ENCODE measurements at places on chromosomes 7 and 10.
A peak's percentile ranks its signal among the peaks of the same experiment; 100 is the strongest.

DNA sequence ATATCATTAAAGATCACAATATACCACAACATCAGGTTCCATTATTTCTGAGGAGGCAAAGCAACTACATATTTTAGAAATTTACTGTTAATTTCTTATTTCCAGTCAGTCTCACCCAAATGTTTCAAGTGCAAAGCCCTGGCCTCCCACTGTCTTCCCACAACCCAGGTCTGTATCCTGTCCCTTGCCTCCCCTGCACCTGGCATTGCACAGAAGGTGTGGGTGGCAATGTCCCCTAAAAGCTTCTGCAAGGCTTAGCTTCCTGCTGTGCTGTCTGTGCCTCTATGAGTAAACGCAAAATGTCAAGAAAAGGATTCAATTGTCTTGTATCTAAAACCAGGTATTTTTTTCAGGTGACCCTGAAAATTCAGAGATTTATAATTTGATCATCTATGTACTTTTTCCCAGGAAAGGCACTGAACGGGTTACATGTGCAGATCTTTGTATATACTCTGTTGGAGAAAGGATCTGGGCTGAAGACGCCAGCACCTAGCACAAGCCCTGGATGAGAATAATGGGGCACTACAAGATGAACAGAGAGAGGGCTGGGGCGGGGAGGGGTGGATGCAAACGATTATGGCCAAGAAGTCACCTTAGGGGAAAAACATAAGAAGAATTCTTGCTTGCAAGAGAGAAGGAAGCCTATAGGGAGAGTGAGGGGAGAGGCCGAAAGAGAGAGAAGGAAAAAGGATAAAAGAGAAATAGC, 3.1 kb upstream of the ANTXRL start:
- no peak for DNase-seq

GRCh38 chr7:19016140-19016539, 101.3 kb downstream of the TWIST1 start:
- no peak for DNase-seq

DNA sequence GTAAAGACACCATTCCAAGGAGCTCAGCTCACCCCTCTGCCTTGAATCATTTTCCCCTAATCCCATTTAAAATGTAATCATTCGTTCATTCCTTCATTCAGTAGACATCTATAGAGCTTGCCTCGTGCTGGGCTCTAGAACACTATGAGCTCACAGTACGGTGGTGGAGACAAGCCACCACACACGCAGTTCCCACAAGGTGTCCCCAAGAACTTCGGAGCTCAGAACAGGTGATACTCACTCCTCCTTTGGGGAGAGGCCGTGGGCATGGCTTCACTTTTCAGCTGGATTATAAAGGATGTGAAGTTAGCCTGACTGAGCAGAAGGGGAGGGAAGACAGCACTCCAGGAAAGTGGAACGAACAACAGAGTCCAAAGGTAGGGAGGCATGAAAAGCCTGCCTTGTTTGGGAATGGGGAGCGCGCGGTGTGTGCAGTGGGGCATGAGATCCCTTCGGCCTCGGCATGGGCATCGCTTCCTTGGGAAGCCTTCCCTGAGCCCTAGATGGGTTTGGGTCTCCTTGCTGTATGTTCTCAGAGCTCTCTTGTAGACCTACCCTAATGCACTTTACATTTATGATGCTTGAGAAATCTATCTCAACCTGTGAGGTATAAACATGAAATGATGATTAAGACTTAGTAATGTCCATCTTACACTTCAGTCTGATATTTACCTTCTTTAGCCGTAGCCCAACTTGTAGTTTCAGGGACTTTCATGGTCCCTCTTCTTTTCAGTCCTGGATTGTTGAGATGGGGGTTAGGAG, 809 bp upstream of the OGA start:
- no peak for DNase-seq

DNA sequence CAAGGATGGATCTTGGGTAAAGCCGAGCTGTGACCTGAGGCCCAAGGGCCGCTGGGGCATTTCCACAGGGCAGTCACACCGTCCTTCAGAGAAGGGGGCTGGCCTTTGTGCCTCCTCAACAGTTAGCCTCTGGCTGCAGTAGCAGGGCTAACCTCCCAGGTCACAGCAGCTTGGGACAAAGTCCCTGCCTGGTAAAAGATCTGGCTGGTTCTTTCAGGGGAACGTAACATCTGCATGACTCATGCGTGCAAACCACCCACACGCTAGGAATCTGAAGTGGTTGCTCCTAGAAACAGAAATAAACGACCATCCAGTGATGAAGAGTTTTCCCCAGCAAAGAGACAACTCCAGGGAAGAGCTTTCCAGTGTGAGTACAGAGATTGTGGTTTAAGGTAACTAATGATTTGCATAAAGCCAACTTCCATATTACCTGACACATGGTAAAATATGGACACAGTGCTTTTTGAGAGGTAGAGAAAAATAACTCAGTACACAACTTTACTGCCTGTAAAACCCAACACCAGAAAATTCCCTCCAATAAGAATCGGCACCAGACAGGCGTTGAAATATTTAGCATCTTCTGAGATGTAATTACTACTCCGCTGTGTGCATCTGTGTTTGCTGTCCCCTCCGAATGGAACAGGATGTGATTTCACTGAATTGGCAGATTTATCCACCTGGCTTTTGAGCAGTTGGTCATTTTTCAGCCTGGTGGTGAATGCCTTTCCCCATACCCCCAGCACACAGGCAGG, 84.9 kb upstream of the ADRB1 start:
- DNase-seq, result peak; percentile 39

DNA sequence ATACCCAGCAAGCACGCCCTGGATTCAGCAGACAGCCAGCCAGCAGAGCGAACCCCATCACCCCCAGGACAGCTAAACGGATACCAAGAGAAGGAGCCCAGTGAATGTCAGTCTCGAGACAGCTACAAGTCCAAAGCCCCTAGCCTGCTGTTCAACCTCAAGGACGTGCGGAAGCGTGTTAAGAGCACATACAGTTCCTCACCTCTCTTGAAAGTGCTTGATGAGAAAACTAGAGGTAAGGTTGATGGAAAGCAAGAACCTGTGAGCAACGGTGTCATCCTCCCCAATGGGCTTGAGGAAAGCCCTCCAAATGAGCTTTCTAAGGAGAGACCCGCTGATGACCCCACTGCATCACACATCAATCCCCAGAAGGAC, 24.9 kb downstream of the C10orf71 start:
- DNase-seq, result no peak

DNA sequence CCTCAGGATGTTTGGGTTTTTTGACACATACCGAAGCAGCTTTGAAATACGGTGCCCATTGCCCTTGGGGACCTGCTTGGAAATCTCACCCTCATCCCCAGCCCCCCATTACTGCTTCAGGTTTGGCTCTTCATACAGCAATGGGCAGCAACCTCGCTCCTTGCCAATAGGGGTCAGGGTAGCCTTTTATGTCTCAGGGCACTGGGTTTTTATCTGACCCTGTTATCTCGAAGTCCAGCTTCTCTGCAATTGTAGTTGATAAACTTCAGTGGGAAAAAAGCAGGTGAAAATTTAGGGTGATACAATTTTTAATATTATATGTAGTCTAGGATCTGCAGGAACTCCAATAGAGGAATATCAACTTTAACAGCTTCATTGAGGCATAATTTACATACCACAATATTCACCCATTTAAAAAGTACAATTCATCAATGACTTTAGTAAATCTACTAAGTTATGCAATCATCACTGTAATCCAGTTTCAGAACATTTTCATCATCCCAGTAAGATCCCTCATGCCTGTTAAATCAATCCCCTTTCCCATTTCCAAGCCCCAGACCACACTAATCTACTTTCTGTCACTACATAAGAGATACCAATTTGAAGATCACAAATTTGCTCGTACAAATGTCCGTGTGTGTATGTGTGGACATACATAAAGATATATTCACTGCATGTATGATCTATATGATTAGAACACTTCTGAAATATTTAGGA, 386.2 kb downstream of the KCNMA1 start:
- DNase-seq, result peak; percentile 4

DNA sequence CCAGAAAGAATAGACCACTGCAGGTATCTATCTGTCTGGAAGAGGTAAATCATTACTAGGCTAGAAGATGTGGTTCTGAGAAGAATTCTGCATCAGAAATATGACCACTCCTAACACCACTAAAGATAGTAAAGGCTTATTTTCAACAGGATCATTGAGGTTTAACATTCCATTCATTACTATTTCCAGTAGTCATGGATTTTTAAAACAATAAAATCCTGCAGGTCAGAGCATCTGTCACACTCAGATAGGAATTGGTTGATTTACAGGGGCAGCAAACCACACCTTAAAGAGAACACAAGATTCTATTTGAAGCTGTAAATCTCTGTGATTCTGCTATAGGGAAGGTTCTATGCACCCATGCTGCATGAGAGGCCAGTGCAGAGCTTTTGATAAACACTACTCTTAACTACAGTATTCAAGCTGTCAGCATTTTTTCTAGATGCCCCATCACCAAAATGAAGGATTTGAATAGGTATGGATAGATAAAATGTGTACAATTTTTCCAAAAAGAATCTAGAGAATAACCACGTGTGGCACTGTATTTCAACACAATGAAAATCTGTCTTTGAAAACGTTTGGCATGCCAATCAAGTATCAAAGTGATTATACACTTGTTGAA, 14.6 kb downstream of the LRRC17 start:
- DNase-seq, result no peak

DNA sequence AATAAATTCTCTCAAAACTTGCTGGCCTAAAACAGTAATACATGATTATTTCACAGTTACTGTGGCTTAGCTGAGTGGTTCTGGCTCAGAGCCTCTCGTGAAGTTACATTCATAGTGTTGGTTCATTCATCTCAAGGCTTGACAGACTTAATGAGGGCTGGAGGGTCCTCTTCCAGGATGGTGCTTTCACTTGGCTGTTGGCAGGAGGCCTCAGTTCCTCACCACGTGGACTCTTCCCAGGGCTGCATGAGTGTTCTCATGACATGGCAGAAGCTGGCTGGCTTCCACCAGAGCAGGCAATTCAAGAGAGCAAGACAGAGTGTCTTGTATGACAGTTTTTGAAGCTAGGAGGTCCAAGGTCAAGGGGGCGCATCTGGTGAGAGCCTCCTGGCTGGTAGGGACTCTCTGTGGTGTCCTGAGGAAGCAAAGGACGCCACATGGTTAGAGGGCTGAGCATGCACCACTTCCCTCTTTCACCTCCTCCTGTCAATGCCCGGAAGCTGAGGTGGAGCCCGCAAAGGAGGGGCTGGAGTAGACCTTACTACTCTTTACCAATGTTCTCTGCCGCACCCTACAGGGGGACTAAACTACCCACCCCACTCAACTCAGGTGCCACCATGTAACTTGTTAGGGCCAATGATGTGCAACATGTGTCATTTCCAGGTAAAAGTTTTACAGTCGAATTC, 58.2 kb upstream of the YAE1 start:
- DNase-seq, result no peak

- DNase-seq, result no peak
Measured at GRCh38 chr10:124168991-124169802, 75.8 kb upstream of the CHST15 start.

- DNase-seq, result peak; percentile 93
Measured at GRCh38 chr7:30594540-30595435, at the start of gene GARS1. TSS of gene GARS1 (plus strand) at chr7:30594878. CDS start at chr7:30594922, 44 bp downstream.

GRCh38 chr10:97683556-97684367, 3.3 kb downstream of the AVPI1 start:
- DNase-seq, result no peak

GRCh38 chr10:90136731-90137316, 435.4 kb downstream of the KIF20B start:
- peak; percentile 1 for DNase-seq

GRCh38 chr10:1169981-1170866, 114.0 kb downstream of the WDR37 start:
- no peak for DNase-seq

DNA sequence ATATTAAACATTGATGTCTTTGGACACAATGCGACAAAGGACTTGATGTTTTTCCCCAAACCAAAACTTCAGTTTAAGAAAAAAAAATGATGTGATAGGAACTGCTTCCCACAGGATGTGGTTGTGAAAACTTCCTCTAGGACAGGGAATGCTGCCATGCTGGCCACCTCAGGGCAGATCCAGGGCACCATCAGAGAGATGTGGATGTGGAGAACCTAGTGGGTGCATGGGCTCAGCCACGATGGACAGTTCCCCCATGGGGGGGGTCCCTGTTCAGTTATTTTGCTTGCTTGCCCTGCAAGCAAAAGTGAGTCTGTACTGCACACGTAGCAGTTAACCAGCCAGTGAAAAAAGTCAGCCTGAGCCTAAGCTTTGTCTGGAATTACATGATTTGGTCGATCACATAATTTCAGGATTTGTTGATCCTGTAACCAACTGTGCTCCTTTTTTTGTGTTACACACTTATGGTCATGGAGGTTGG, 36.3 kb downstream of the LAMB4 start:
- no peak for DNase-seq

DNA sequence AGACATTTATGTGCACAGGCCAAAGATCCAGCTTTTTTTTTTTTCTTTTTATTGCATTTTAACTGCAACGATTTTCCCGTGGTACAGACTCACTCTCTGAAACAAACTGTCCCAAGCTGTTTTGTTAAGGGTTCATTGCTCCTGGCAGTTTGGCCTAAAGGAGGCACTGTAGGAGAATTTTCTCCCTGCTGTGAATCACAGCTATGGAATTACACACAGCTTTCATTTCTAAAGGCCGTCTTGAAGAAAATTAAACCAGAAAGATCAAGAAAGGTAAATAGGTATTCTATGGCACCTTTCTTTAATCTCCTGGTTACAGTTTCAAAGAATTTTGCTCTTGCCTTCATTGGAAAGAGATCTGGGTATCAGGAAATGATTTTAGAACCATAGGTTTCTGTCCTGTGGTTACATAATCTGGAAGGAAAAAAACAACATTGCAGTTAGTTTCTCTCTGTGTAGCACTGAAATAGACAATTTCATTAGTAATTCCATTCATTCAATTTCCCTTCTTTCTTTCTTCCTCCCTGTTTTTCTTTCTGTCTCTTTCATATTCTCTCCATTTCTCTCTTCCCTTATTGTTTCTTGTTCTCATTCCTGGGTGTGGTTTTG, 51.2 kb downstream of the PDK4 start:
- no peak for DNase-seq

- DNase-seq, result peak; percentile 77
Measured at GRCh38 chr10:43594944-43595589, 11.2 kb upstream of the ZNF485 start.

DNA sequence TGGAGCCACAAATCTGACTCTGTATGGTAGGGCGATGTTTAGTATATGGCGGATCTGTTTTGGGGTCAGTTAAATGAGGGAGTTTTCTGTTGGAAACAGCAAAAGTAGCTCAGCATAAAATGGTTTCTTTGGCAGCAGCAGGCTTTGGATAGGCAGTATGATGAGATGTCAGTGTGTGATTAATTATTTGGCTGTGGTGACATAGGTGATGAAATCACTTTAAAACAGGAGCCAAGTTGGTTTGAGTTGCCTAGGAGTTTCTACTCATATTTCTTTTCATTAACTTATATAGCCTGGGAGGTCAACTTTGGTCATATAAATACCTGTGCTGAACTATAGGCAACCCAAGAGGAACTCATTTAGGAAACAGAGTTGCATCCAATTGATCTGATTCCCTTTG, 291.2 kb downstream of the LRMDA start:
- no peak for DNase-seq

GRCh38 chr10:35433851-35434426, 97.6 kb downstream of the CCNY start:
- DNase-seq, result peak; percentile 26

DNA sequence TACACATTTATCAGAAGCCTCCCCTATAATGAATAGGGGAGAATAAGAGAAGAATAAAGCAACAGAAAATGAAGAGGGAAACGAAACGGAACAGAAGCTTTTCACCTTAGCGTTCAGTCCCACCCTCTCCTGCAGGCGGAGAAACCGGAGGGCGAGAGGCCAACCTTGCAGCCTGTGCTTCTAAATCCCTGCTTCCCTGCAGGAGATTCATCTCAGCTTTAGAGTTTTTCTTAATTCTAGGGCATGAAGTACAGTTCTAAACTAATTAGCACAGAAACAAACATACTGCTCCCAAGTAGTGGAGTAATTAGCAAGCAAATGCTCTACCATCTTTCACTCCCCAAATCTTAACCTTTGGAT, 107.2 kb downstream of the CUBN start:
- no peak for DNase-seq
